ENCODE measurements at places on chromosomes 2 and 18.

GRCh38 chr2:8640498-8640897, 41.4 kb upstream of the ID2 start:
- no peak for DNase-seq

DNA sequence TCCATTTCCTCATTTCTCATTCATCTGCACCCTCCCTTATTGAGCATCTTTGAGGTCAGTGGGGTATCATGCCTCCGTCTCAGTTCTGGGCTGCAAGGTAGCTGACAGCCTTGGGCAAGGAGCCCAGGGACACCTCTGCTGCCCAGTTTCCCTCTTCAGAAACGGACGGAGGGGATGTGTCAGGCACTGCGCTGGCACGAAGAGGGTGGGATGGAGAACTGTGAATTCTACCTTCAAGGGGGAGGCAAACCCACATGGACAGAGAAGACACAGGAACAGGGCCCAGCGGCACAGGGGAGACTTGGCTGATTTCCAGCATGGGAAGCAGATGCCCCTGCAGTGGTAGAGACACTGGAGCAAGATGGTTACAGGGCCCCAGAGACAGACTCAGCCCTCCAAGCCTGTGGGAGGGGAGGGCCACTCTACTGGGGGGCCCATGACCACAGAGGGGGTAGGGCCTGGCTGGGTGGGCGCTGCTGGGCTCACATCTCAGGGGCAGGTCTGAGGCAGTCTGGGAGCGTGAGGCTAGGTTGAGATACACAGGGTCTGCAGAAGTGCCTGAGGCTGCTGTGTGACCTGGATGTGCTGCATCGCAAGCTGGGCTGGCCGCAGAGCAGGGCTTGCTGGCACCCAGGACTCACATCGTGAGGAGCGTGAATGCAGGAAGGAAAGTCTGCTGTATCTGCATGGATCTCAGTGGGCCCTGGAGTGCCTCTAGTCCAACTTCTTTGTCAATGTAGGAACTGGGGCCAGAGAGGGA, 92.3 kb downstream of the HS1BP3 start:
- DNase-seq, result no peak

DNA sequence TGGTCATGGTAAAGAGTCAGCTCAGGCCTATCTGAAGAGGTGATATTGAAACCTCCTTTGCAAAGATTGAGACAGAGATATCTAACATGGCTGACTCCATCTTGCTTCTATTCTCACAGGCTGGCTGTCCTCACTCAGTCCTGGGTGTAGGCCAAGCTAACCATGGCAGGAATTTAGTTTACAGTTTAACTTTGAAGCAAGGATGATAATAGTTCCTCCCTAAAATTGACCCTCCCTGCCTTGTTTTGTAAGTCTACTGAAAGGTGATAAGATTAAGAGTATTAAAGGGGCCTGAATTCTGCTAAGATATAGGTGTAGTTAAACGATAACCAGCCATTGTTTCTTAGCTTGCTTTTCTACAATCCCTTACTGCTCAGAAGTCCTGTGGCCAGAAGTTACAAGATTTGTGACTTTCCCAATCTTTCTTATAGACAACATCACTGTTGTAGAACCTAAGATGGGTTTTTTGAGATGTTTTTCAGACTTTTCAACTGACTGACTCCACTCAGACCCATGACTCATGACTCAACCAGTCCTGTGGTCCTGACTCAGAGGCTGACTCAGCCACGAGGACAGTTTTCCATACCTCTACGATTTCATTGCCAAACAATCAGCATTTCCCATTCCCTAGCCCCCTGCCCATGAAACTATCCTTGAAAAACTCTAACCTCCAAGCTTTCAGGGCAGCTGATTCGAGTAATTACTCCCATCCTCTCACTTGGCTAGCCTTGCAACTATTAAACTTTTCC, 195.7 kb upstream of the SESTD1 start:
- no peak for DNase-seq

DNA sequence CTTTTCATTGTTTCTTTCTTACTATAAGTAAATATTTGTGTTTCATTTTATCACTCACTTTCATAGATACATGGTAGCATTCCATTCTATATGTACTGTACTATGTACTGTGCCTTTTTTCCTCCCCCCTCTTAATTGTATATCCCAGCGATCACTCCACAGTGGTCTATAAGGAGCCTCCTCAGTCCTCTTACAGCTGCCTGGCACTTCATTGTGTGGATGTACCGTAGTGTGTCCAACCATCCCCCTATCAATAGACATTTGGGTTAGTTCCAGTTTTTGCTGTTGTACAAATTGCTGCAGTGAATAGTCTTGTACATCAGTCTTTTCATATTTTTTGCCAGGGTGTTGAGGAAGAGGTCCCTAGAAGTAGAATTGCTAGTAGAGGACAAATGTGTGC, 21.4 kb upstream of the DRC1 start:
- no peak for DNase-seq

DNA sequence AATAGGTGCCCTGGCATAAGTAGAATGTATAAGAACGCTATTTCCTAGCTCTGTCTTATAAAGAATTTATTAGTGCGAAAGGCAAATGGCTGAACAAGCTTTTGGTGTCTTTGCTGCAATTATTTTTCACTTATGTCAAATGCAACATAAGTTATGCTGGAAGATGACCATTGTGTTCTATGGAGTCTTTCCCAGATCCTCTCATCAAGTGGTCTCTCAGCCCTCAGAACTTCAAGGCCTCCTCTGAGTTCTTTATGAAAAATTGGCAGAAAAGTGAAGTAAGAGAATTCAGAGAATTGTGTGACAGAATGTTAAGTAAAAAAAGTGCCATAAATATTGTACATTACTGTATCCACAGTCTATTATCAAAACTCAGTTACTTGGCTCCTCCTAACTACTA, 75.2 kb downstream of the RIT2 start:
- DNase-seq, result no peak

Data from activated gamma-delta T cell treated with anti-CD3 and anti-CD28 coated beads, Interleukin-2, amount 50 U/mL, for 16 hours (primary cell).